ENCODE measurements at places on chromosomes 4 and X. TPM values are rescaled to one million over a fixed set of nuclear protein-coding genes. Genes with fewer than 3 reads are reported as not detected.

- DNase-seq = no peak
These were observed 266.4 kb downstream of the ARHGAP24 start for GRCh38 chr4:85741381-85741780.

Gene MAP9
- under 0.01 TPM for total RNA-seq

Gene ADGRG4
- not detected for total RNA-seq

DNA sequence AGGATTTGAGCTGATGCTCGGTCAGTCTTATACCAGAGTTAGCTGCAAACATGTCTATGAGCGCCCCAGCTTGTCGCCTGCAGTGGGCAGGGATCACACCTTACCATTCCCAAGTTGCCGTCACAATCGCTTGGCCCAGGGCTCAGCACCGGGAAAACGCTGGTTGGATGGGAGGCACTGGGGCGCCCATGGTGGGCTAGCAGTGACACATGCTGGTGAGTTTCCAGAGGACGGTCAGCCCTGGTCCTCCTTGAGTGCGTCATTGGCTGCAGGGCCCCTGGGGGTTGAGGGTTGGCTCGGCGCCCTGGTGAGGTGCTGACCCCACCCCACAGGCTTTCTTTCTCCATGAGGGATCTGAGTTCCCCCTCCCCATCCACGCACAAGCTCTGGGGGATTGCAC, 50.4 kb downstream of the SORCS2 start:
- no peak for DNase-seq

DNA sequence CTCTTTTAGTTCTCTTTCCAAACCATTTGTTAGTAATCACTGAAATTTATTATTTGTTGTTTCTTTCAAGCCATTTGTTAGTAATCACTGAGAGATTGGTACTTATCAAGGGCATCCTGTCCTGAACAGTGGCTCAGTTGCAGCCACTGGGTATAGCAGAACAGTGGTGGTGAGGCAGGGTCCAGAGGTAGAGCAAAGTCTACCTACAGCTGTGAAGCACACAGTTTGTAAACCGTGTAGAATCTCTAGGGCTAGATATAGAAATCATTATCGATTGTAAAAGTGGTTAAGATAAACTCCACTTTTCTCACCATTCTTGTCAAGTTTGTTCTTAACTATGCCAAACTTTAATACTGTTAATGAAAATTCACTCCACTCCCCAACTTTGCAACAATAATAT, 4.1 kb downstream of the JADE3 start:
- no peak for DNase-seq

DNA sequence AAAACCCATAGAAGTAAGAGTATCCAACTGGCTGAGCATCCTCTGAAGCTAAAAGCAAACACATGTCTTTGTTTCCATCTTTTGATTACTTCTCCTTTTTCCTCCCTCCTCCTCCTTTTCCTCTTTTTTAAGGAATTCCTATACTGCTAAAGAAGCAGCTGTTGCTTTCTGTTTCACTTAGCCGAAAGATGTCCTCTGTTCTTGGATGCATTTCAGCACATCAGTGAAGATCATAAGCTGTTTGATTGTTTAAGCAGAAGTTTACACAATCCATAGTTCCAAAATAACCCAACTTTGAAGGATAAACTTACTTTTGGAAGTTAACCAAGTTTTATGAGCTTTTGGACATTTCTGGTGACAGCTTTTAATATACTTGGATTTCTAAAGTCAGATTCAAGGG, 55.1 kb upstream of the TNIP3 start:
- DNase-seq = no peak

GRCh38 chrX:23883737-23884354, 23.9 kb downstream of the APOO start:
- peak; percentile 67 for DNase-seq

Gene SOX3
- total RNA-seq = not detected

DNA sequence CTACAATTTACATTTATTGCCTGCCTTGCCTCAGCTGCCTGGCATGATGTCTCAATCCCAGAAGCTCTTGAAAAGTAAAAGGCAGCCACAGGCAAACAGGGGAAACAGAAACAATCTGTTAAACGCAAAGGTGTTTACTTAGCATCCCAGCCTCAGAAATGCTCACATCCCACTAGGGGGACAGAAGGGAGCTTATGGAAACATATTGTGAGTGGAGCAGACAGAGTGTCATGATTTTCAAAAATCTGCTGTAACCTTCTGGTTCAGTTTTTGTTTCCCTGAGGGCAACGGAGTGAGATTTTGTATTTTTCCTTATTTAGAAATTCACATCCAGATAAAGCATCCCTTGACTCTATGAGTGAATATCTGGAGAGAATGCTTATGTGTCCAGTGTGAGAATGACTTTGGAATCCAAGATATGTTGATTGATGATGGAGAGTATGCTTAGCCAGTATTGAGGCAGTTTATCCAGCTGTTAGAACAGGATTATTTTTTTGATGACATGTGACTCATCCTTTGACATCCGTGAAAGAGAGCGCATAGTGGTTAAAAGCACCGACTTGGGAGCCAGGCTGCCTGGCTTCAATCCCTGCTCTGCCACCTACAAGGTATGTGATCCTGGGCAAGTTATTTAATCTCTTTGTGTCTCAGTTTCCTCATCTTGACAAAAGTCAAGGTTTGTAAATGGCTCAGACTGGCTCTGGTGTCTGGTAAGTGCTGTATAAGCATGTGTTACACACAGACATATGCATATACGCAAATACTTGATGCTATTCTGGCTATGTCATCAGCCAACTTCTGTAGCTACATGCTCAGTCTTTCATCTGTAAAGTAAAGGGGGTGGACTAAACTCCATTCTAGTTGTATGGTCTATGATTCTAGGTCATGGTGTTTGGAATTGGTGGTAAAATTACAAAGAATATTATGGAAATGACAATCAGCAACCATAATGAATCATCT, 381.2 kb downstream of the RAPGEF2 start:
- no peak for DNase-seq

- DNase-seq = peak; percentile 39
These were observed 374.7 kb downstream of the ANKRD50 start for GRCh38 chr4:124337874-124338273.

DNA sequence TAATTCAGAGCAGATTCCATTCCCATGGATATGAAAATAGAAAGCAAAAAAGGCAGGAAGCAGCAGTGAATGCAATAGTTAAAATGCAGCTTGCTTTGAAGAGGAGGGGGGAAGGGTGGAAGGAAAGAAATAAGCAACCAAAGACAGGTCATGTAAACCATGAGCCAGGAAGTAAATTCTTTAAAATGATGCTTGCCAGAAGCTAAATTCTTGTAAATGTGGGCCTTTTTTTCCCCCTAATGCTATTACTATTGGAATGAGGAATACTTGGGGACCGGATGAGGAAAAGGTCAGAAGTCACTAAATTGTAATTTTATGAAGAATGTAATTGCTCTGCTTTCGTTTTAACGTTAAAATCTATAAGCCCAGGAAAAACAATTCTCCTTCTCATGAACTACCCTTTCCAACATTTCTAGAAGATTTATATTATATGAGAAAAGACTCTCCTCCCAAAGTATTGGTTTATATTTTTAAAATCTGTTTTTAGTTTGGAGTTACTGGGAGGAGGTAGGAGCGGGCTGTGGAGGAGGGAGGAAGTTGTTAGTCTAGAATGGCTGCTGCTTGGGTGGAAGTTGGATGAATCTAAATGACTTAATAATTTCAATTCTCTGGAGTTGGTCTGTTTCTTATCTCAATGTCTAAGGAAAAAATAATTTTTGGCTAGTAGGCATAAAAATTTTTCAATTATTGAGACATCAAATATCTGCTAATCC, 77.6 kb upstream of the PCDH18 start:
- DNase-seq = no peak

Gene PRPS2
- total RNA-seq = 9.9 TPM

- DNase-seq = no peak
These were observed 50.5 kb upstream of the ADGRG2 start for GRCh38 chrX:19172741-19173140.

DNA sequence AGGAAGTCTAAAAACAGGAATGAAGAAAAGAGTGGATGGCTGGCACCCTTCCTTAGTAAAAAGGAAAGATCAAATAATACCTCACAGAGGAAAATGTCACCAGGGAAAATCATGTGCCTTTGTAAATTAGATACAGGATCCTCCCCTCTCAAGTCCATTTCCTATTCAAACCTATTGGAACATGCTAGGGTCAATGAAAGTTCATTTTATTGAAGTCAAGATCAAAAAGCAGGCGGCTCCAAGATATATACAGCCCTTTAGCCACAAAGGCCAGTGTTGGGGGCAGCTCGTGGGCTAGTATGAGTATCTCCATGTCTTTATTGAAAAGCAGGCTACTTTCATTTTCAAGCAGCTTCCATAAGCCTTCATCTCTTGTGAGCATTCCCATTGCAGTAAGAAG, 141.1 kb downstream of the QDPR start:
- no peak for DNase-seq

Gene VGLL1
- not detected for total RNA-seq

Gene KIAA1210
- not detected for total RNA-seq

Gene YY2
- 0.65 TPM for total RNA-seq

Gene UXT
- 123 TPM for total RNA-seq

DNA sequence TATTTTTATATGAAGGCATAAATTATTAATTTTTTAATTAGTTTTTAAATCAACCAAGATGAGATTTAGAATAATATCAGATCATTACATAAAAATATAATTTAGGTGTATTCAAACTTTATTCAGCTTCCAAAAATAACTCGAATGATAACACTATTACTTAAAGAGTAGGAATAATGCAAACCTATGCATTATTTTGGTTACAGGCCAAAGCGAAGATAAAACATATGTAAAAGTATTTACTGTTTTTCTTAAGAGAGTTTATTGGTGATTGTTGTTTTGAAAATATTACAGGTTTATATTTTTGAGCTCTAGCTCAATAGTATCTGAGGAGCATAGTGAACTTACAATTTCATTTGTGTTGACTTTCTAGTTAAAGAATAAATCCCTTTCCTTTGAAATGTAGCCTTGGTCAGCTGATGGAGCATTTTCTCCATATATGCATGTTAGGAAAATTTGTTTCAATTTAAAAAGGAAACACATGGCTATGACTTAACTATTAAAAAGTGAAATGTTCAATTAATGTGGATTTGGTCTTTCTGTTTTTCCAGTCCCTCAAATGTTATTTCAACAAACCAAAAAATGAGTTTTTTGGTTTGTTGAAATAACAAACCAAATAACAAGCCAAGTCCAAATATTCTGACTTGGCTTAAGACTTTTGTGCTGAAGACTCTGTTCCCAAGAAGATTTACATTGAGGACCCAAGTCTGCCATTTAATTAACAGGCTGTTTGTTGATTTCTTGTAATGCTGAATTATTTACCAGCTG, 346.9 kb downstream of the ARHGAP24 start:
- DNase-seq = no peak

Gene ALAS2
- not detected for total RNA-seq

GRCh38 chrX:118181030-118181429, 64.4 kb upstream of the KLHL13 start:
- no peak for DNase-seq

DNA sequence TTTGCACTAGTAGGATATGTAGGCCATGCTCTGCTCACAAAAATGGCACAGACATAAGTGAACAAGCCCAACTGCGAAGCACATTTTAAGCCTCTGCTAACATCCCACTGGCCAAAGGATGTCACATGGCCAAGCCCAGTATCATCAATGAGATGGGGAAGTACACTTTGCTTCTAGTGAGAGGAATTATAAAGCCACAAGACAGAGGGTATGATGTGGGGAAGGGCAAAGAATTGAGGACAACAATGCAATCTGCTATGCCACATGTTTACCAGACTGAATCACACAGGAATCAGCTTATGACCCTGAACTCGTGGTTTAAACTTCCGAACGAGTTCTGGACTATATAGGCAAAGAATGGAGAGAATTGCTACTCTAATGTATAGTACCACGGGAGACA, 39.1 kb downstream of the SUPT20HL1 start:
- no peak for DNase-seq
